ENCODE measurements at places on chromosomes 11 and 22.

- no peak for DNase-seq
Measured at GRCh38 chr11:66437979-66438503, 607 bp downstream of the MRPL11 start.

GRCh38 chr11:34926101-34926830 lies 9.8 kb downstream of the PDHX start:
- DNase-seq = no peak

- no peak for DNase-seq
Measured at GRCh38 chr22:25110846-25111578, 88.6 kb upstream of the CRYBB3 start.

DNA sequence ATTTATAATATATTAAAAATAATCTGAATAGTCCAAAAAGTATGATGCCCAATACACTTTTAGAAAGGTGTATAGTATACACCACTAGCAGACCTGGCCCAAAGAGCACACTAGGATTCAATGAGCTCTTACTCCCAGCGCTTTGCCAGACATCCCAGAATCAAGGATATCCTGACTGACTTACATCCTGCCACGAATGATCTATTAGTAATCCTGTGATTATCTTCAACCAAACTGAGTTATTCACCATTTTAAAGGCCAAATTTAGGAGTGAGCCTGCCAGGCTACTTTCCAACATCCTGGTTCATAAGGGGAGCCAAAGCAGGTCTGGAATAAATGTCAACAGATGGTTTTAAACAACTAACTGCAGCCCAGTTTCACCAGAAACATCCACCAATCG lies 60.8 kb upstream of the FAM181B start:
- no peak for DNase-seq

DNA sequence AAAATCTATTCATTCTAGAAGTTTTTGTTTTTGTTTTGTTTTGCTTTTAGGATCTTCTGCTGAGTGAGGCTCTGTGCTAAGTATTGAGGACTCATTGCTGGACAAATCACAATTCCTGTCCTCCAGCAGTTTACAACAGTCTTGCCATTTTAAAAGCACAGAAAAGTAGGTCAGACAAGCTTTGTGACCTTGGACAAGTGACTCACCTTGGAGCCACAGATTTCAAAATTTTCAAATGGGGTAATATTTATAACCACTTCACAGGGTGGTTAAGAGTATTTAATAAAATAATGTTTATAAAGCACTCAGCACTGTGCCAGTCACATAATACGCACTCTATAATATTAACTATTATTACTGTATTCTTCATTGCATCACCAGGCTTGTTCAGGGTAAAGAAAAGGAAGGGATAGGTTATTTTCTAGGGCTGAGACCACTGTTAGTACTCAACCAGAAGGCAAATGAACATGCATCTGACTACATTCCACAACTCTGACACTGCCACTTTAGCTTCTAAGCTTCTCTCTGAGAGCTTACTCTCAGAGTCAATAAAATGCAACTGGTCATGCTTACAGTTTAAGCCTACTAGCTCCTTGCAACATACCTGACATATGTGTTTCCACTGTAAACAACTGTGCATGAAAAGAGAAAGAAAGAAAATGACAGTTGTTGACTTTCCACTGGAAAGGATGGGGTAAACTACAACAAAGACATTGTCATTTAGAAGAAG lies 63.2 kb upstream of the FIBIN start:
- no peak for DNase-seq
